ENCODE measurements at places on chromosomes 1 and 21.

- no peak for DNase-seq
Measured at GRCh38 chr1:63000508-63000907, 216.6 kb downstream of the ATG4C start.

- DNase-seq: no peak
Measured at GRCh38 chr1:180536821-180537372, 21.9 kb upstream of the OVAAL start.

DNA sequence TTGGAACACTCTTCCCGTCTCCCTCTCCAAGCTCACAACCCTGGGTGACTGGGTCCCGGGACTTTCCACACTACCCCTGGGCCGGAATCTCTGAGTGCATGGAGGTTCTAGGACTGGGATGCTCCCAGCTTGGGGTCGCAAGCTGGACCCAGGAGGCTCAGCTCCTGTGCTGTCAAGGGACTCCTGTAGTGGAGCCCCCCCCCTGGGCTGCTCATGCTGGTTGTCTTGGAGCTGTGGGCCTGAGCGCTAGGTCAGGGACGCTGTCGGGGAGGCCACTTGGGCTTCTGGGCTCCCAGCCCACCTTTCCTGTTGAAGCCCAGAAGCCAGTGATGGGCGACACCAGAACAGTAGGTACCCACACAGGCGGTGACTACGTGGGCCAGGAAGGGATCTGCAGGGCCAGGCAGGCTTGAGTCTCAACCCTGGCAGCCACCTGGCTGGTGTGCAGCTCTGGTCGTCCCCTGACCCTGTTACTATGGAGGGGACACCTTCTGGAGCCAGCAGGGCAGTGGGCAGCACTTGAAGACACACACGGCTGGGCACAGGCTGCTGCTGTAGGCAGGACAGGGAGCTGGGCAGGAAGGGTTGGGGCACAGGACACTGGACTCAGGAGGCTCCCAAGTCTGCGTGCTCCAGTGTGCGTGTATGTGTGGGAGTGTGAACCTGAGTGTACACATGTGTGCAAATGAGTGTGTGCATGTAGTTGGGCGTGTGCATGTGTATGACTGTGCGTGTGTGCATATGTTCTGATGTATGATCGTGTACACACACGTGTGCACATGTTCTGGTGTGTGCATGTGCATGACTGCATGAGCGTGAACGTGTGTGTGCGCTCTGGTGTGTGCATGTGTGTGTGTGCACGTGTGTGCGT is 3.0 kb downstream of the MMEL1 start:
- DNase-seq: no peak

DNA sequence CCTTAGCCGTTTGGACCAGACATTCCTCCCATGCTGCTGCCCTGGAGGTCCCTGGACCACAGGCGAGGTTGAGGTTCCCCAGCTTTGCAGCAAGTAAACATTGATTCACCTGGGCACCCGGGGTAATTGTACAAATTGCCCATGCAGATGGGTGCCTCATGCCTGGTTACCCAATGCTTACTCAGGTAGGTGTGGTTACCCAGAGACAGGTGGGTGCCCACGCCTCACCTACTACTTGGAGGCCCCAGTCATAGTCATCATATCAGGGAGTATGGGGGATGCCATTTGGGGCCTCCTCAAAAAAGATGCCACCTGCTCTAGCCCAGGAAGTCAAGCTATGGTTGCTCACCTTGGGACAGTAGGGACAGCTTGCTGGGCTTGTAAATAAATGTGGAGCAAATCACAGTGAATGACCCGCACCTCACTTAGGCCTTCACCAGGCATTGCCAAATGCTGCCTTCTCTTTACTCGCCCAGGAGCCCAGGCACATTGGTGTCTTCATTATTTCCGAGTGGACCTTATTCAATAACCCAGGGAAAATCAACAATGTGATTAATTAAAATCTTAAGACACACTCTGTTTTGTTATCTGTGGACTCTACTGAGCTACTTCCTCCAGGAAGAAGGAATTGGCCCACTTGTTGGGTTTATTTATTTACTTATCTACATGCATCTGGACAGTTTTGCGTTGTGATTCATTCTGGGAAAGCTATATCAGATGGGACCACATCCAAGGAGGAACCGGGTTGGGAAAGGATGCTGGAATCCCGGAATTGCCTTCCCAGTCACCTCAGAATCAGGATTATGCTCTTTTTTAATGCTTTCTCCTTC is 35.6 kb upstream of the GRHL3 start:
- DNase-seq: no peak

GRCh38 chr1:226033582-226033981 is 28.9 kb upstream of the H3-3A start:
- no peak for DNase-seq

DNA sequence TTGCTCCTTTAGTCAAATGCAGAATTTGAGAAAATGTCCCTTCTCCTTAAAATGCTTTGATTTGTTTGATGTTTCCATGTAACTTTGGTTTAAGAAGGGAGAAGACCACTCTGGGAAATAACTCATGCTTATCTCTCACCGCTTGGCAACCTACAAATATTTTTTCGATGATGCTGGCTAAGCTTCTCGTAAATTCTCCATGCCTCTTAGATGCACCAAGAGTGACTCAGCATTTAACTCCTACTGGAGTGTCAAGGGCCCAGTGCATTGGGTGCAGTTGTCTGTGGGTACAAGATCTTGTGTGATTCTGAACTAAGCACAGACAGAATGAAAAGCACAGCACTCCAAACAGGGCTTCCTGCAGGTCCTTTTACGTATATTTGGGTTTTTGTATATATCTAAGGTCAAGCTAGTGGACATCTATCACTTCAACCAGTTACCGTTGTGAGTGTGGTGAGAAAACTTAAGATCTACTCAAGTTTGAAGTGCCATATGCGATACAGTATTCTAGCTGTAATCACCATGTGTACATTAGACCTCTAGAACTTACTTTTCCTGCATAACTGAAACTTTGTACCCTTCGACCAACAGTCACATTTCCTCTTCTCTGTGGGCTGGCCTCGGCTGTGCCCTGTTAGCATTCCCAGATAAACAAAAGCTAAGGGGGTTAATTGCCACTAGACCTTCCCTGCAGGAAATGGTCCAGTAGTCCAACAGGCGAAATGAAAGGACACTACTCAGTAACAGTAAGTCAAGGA is 55.8 kb downstream of the COL18A1 start:
- DNase-seq: no peak

DNA sequence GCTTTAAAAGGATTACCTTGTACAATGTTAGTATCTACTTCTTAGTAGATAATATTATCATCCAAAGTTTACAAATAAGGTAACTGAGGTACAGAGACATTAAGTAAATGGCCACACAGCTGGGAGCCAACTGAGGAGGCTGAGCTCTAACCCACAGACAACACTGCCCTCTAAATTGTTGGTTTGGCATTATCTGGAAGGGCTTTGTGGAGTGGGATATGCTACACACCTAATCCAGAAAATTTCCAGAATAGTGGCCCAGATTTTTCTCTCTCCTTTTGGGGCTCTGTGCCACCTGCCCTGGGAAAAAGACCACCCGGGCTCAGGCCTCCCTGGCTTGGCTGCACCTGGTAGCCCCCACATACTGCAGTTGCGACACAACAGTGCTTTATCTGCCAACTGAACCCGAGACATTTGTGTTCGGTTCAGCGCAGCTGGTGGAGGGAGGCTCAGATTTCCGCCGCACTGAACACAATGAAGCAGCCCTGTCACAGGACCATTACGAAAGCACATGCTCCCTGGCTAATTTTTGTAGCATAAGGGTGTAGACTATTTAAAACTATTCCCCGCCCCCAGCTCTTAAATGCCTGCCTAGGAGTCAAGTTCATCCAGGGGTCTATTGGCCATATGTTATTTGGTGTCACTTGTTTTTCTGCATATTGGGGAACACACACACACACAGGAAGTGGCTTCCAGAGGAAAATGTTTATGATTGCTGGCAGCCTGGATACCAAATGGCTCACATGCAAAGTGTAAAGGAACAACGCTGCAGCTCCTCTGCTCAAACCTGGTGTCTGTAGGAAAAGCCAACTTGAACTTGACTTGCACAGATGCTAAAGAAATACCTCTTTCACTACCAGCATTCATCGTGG is 92.3 kb upstream of the ESRRG start:
- DNase-seq: no peak

- no peak for DNase-seq
Measured at GRCh38 chr1:214459895-214460294, 91.5 kb downstream of the PTPN14 start.
